NCI-H146 (cell line): ENCODE measurements at places on chromosomes 16 and 17.

DNA sequence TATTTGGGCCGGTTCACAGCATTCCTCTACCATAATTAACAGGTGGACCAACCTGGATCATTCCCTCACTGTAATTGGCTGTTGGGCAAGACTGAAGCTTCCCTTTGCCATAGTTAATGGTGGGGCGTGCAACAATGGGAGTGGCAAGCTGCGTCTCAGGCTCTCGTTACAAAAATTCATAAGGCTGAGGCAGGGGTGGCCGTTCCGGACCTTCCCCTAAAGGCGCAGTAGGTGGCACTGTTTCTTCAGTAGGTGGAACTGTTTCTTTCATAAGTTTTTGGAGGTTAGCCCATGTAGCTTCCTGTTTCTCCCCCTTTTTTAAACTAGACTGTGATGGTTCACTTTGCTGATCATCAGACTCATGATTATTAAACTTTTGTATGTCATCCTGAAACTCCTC, 17.0 kb upstream of the TMC5 start:
- peak; percentile 28 for DNase-seq

DNA sequence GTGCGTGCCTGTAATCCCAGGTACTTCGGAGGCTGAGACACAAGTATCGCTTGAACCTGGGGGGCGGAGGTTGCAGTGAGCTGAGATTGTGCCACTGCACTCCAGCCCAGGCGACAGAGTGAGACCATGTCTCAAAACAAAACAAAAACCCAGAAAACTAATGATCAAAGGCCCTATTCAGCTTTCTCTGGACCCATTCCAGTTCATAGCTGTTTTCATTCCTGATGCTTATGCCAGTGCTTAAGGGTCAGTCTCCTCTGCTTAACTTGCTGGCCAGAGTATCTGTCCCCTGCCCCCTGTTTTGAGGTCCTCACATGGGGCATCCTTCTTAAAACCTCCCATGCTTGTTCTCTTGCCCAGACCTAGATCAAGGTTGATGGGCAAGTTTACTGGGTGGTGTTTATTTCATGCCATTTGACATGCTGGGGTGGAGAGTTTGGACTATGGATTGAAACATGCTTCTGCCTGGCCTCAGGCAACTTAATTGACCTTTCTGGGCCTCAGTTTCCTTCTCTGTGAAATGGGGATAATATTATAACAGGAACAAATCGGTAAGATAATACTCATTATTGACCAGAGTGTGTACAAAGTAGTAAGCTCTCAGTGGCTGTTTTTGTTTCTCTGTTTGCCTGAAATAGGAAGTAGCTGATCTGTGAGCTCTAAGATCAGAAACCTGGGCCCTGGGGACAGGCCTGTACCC, 369.8 kb downstream of the CPPED1 start:
- DNase-seq, result no peak

DNA sequence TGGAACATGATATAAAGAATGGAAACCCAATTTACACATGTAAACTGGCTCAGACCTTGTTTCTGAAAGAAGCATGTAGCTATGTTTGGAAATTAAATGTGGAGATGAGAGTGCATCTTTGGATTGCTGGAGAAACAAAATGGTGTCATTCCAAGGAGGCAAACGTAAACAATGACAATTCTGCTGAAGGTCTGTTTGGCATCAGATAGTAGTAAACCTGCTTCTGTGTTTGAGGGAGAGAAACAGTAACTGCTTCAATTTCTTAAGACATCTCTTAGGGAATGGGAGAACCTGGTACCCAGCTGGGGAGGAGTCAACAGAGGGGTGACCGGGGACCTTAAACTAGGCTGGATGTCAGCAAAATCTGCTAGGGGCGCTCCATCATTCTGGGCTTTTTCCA, 23.5 kb downstream of the GPRC5B start:
- DNase-seq, result no peak

DNA sequence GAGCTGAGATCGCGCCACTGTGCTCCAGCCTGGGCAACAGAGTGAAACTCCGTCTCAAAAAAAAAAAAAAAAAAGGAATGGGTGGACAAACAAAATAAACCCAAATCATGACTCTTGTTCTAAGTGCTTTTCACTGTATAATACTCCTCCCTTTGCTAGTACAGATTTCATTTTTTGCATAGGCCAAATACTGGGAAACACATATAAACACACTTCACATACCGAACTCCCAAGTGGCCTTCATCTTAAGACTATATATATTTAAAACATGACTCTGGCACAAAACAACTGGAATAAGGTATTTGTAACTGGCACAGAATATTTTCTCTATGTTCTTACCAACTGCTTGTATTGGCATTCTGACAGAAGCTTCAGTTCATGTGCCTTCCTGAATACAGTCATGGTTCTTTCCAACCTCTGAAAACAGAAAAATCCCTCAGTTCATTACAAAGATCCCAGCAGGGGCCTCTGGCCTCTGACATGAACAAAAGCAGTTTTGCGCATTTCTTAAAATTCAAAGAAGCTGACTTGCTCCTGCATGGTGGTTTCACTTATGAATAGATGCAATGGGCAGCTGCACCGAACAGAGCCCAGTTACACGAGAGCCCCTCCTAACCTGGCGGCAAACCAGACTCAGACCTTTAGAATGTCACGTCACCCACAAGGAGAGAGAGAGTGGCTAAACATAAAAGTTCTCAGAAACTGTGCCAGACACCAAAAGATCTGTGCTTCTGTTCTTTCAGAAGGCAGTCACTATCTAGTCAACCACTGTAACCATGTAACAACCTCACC, 19.1 kb upstream of the COPRS start:
- no peak for DNase-seq

GRCh38 chr17:79146562-79146961, 71.9 kb downstream of the ENGASE start:
- DNase-seq, result peak; percentile 43

DNA sequence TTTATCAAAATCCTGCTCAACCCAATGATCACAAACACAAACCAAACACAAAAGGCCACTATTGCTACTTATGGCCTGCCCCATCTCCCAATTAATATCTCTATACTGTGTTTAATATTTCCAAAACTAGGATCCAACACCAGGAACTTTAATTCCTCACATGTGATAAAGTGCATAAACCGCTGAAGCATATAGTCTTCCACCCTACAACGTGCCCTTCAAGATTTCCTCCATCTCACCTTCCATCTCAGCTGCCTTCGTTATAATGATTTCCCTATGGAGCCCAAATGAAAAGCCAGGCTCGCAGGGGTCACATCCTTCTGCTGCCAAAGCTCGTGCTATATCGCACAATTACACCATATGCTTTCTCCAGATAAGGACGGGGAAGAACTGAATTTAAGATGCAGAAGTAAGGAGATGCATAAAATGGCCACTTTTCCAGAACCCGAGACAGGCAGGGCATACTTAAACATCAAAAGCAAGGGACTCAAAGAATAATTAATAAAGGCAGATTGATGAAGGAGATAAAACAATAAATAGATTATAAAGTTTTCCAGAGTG, 1.8 kb downstream of the MYH10 start:
- DNase-seq, result peak; percentile 5

DNA sequence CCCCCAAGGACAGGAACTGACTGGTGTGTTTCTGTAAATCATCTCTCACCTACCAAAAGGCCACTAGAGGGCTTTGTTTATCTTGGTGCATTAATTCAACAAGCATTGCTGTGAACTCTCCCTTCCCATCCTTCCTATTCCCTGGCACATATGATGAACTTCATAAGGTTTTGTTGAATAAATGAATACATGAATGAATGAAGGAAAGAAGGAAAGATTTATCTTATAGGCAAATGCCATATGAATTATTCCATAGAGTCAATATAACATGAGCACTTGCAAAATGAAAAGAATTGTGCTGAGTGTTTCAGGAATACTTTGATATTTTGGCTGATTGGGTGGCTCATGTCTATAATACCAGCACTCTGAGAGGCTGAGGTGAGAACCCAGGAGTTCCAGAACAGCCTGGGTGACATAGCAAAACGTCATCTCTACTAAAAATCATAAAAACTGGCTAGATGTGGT, 4.3 kb downstream of the SPDYE4 start:
- DNase-seq, result peak; percentile 46

- no peak for DNase-seq
Measured at GRCh38 chr17:80594431-80595269, 50.0 kb downstream of the RPTOR start.

- DNase-seq, result no peak
Measured at GRCh38 chr17:43524945-43525575, 21.1 kb downstream of the ETV4 start.

- DNase-seq, result no peak
Measured at GRCh38 chr16:89160977-89161701, 10.4 kb upstream of the CDH15 start.

GRCh38 chr17:65054602-65055001, 1.9 kb downstream of the GNA13 start:
- DNase-seq, result no peak

DNA sequence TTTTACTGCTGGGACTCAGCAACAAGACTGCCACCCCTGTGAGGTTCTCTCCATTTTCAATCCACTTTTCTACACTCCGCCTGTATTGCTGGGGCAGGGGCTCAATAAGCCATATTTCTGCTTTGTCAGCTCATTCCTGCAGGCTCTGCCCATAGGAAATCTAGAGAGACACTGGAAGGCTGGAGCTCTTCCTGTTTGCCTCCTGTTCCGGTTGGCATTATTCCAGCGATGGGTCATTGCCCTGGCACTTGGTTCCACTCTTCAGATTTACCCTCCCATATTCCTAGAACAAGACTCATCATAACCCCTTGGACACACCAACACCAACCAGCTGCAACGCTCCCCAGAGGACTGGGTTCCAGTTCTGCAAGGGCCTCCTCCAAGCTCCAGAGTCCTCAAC, 210.4 kb downstream of the CA10 start:
- DNase-seq, result no peak

- no peak for DNase-seq
Measured at GRCh38 chr16:24971718-24972117, 43.5 kb downstream of the ARHGAP17 start.

DNA sequence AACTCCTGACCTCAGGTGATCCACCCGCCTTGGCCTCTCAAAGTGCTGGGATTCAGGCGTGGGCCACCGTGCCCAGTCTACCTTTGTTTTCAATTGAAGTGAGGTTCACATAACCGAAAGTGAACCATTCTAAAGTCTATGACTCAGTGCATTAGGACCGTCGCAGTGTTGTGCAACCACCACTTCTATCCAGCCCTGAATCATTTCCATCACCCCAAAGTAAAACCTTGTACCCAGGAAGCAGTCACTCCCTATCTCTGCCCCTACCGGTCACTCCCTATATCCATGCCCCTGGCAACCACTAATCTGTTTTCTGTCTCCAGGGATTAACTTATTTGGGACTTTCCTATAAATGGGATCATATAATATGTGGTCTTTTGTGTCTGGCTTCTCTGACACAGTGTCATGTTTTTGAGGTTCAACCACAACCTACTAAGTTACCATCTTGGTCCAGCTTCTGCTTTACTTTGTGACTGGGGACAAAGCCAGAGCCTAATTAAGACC, 28.3 kb upstream of the CDC42EP4 start:
- no peak for DNase-seq

- no peak for DNase-seq
Measured at GRCh38 chr17:71980171-71980570, 140.6 kb upstream of the SOX9 start.

DNA sequence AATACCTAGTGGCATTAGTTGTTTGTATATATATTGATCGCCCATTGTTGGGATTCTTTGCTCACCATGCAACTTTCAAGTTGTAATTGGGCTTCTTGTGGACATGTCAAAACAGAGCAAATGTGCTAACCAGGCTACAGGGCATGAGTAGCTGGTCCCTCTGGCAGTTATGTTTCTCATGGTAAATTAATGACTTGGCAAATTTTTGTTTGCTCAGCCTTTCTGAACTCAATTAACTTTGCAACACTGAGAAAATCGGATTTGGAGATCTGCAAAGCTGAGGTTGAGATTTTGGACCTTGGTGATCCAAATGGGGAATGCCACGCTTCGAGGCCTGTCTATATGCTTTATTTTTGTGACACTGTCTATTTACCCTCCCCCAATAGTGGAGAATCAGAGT, 138.5 kb upstream of the PIRT start:
- DNase-seq, result no peak

DNA sequence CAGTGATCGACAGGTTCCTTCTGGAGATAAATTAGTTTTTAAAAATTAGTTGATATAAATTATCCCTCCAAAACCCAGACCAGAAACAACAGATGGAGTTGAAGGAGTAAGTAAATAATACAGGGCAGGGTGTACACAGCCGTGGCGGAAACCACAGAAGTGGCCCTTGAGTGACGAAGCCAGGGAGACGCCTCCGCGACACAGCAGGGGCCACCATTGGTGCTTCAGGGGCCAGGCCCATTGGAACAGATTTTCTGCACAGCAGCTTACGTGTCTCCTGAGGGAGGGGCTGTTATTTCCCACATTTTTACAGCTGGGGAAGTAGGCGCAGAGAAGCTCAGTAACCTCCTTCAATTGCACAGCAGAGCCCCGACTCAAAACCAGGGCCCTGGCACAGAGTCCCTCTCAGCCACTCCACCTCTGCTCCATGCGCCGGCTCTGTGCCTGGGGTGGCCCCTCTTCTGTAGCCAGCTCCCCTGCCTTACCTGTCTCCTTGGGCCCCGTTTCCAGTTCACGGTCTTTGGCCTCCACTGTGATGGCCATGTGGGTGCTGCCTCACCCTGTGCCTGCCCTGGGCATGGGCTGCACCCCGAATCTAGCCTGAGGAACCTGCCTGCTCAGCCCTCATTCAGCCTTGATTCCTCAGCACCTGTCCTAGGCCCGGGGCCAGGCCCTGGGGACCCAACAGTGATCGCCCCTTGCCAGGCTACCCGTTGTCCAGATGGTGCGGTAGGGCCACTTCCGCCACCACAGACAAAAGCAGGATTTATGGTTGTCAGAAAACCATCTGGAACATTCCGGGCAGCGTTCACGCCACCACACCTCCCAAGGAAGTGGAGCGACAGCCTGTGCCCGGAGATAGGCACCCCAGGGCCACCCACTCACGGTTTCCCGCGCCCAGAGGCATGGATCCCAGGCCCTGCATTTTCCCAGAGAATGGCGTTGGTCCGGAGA, 128.5 kb upstream of the GSE1 start:
- no peak for DNase-seq

GRCh38 chr17:46978489-46979146, 435 bp downstream of the RPRML start:
- DNase-seq, result peak; percentile 49

- DNase-seq, result no peak
Measured at GRCh38 chr17:41307647-41308046, 1.5 kb downstream of the KRTAP16-1 start.

DNA sequence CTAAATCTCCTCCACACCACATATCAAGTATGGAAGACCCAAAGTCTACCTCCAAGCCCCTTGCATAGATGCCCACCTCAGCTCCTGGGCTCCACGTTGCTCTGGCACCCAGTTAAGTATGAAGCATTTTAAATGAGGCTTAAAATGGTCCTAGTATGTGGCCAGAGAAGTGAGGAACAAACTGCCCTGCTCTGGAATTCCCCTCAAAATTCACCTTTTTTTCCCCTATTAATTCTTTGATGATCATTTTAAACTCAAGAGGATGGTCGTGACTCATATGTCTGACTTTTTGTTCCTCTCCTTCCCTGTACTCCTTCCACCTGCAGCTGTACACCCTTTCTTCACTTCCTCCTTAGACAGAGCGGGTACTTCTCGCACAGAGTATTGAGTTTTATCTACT, 234.5 kb upstream of the MYOCD start:
- no peak for DNase-seq
